ENCODE measurements at places on chromosomes 16 and 17.
A peak's percentile ranks its signal among the peaks of the same experiment; 100 is the strongest.

DNA sequence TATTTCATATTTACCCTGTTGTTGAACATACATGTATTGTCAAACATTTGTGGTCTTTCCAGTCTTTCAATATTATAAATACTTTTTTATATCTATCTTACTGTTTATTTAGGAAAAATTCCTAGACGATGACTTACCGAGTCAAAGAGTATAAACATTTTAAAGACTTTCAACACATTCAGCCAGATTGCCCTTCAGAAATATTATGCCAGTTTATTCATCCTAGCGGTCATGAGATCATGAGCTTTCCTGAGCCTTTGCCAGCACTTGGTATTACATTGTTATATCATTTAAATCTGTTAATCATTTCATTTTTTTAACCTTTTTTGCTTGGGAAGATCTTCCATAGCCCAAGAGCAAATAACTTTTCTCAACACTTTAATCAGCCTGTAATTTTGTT lies 197.4 kb downstream of the SPECC1 start:
- DNase-seq = no peak

DNA sequence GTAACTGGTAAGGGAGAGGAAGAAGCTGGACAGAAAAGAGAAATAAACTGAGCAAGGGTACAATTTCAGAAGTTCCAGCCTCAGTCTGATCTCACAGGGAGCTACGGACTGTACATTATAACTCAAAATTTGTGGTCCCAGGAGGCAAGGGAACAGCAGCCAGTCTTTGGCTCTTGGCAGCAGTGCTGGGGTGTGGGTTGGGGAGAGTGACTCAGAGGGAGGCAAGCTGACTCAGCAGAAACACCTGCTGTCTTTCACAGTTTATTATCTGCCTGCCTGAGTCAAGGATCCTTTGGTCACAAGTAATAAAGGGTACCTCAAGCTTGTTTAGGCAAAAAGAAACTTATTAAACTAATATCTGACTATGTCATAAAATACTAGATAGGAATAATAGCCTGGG lies 73.5 kb upstream of the KIF2B start:
- DNase-seq = peak; percentile 75

DNA sequence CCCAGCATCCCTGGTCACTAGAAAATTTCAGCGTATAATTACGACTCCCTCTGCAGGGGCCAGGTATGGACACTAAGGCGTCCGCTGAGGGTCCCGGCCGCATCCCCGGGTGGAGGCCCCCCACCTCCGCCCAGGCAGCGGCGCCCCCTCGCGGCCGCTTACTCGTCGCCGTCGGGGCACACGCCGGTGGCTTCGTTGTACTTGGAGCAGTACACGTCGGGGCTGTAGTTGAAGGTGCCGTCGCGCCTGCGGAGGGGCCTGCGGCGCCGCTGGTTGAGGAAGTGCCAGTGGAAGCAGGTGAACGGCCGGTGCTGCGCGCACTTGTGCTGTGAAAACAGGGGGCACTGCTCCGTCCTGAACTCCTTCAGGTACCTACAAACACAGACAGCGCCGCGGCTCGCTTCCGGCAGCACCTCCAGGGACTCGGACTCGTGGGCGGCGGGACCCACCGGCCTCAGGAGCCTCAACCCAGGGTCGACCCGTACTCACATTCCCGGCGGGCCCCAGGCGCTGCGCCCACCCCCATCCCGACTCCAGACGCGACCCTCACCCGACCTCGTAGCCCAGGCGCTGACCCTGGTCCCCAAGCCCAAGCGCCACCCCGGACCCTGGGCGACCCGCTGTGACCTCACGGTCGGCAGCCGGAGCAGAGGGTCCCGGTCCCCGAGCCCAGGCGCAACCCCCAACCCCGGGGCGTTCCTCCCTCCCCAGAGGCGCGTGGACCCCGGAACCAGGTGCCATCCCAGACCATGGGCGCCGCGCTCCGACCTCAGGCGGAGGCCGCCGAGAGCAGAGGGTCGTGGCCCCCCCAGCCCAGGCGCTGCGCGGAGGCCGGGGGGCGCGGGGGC lies 596 bp downstream of the UNKL start:
- peak; percentile 89 for DNase-seq

GRCh38 chr17:34739386-34739785 lies 160.0 kb downstream of the TMEM132E start:
- DNase-seq = peak; percentile 51

GRCh38 chr17:59001158-59001814 lies 105.4 kb downstream of the TRIM37 start:
- peak; percentile 61 for DNase-seq

DNA sequence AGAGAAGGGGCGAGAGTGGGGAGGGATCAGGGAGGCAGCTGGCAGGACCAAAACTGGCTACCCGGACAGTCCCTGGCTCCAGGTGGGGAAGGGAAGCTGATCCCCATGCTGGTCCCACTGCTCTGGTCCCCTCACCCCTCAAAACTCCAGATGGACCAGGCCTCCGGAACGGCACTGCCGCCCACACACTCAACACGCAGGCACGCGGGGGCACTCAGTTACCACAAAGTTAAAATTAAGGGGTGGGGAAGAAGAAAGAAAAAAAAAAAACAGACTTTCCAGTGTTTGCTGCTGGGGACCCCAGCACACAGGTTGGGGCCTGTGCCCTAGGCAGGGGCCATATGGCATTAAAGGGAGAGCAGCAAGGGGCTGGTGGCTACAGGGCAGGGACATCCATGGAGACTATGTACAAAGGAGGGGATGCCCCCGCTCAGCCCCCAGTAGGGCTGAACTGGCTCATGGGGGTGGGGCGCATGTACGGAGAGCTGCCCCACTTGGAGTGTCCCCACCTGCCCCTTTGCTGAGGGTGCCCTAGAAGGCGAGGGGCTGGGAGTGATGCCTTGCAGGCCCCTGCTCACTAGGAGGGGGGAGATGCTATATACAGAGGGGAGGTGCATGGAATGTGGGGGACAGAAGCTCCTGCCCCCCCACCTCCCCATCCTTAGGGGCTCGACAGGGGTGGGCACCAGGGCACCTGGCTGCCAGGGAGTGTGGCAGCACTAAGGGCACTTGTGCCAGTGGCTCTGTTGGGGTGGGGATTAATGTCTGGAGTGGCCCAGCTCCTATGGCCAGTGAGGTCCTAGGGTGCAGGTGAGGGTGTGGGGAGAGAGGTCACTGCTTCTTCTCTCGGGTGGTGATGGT lies 5.6 kb downstream of the TP53I13 start:
- no peak for DNase-seq

DNA sequence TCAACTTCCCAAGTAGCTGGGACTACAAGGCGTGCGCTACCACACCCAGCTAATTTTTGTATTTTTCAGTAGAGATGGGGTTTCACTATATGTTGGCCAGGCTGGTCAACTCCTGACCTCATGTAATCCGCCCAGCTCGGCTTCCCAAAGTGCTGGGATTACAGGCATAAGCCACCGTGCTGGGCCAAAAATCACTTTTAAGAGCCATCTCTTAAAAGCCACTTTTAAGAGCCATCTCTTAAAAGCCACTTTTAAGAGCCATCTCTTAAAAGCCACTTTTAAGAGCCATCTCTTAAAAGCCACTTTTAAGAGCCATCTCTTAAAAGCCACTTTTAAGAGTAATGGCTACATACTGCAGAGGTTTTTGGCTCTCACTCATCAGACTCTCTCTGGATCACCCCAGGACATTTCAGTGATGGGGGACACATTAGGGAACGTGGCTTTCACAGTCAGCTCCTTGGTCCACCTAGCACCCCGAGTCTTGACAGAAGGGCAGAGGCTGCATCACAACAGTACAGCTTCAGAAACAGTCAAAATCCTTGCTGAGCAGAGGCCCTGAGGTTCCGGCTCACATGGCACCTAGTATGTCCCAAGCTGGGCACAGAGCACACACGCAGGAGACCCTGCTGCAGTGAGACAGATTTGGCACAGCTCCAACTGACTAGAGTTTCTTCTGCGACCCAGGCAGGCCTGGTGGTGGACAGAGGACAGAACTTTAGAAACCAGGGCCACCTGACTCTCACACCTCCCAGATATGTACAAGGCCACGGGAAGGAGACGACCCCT lies 23.6 kb downstream of the RANBP10 start:
- no peak for DNase-seq

GRCh38 chr16:50251375-50252081 lies 14.8 kb upstream of the ADCY7 start:
- DNase-seq = no peak

DNA sequence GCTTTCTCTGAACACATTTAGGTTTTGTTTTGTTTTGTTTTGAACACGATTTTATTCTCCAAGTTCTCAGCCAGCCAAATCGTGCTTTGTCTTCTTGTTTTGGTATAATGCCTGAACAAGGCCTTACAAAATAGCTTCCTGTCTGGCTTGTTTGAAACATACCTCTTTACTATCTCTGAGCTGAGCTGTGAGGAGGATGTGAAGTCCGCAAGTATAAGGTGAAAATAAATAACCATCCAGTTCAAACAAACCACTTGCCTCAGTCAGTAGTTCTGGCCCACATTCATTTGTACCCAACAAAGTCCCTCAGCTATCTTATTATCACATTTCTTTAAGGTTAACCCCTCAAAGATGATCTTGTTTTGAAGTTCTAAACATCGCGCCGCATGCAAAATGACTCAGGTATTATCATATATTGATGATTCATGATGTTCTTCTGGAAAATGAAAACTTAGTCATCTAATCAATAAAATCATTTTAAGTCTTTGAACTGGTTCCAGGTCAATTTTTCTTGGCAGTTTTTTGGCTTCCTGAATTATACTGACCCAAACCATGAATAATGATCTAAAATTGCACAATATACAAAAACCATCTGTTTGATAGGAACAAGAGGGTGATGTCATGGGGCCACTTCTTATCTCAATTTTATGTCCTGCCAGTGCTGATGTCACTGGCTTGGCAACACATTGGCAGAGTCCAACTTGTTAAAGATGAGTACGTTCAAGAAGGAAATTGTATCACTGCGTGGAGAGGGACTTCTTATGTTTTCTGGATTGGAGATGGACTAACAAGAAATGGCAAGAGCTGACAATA lies 694.3 kb downstream of the KCNJ2 start:
- no peak for DNase-seq

GRCh38 chr17:66091445-66092080 lies 100.4 kb downstream of the CEP112 start:
- DNase-seq = no peak

- DNase-seq = no peak
Observed at GRCh38 chr17:66507103-66507923, 204.9 kb downstream of the PRKCA start.

GRCh38 chr16:381789-382717 lies at the start of gene PGAP6:
PGAP6 (minus strand) TSS chr16:381978; CDS start chr16:381821, 157 bp downstream.
- DNase-seq = peak; percentile 81

DNA sequence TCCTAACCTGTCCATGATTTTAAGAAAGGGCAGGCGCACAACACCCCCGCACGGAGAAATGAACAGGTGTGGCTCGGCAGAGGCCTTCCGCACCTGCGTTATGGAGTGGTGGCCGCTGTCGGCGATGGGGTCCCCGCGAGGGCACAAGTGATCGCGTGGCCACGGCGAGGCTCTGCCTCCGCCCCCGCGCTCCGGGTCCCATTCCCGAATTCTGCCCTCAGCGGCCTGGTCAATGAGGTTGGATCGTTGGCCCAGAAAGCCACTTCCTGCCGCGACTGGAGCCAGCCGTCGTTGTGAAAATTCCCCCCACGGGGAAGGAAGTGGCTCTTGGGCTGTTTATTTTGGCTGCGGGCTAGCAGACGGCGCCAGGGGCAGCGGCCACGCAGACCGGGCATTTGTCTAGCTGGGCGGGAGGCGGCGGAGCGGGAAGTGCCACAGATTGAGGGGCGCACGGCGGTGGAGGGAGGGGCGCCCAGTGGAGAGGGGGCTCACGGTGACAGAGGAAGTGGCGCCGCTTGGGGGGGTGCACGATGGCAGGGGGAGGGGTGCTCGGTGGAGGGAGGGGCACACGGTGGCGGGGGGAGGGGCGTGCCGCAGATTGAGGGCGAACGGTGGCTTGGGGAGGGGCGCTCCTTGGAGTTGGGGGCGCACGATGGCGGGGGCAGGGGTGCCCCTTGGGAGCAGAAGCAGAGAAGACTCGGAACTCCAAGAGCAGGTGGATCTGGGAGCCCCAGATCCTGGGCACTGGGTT lies 25.0 kb downstream of the MRC2 start:
- DNase-seq = peak; percentile 88

DNA sequence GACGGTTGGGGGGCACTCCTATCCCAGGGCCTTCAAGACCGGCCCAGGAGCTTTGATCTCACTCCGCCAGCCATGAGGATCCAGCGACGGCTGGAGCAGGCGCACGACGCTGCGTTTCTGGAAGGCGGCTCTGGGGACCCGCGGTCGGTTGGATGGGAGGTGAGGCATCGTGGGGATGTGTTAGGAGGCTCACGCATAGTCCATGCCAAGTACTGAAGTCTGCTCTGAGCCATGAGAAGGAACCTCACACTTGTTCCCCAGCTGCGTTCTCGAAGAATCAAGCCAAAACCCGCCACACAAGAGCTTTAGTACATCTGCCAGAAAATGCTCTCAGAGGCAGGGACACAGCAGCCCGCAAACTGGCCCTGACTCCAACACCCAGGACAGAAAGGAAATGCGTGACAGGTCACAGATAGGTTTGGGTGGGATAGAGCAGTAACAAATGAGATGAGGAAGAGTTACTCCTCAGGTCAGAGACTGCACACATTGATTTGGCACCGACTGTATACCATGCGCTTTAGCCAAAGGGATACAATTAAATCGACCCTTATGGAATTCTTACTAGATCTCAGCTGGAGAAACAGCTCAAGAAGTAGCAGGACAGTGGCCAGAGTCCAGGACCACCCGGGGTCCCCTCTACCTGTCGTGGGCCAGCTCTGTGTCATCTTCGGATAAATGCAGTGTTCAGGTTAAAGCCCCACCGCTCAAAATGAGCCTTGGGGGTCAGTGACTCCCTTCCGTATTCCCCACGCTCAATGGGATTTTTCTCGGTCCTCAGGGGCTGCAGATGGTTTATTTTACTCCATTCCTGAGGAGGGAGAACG lies 6.7 kb upstream of the GSG1L start:
- DNase-seq = no peak

GRCh38 chr16:2178321-2179106 lies 17.9 kb downstream of the CASKIN1 start:
- peak; percentile 94 for DNase-seq
